ENCODE measurements at places on chromosomes 11 and 22.

- H3K27ac ChIP-seq = no peak overlapping the region
- no peaks in the 10 kb centered on the region for H3K4me1 ChIP-seq
- no peak for DNase-seq
- H3K36me3 ChIP-seq = no peaks in the 10 kb centered on the region
Measured at GRCh38 chr11:134901955-134902918, 490.2 kb upstream of the B3GAT1 start.

GRCh38 chr11:68261749-68262543 is 9.8 kb downstream of the C11orf24 start:
- DNase-seq = no peak
- H3K36me3 ChIP-seq = peaks cover 30% of the 10 kb centered on the region
- H3K27me3 ChIP-seq = no peaks in the 10 kb centered on the region
- no peak overlapping the region for H3K4me3 ChIP-seq
- H3K27ac ChIP-seq = no peak overlapping the region

- no peaks in the 10 kb centered on the region for H3K27me3 ChIP-seq
- no peak overlapping the region for H3K4me3 ChIP-seq
- DNase-seq = no peak
- peaks cover 2% of the 10 kb centered on the region for H3K36me3 ChIP-seq
- H3K4me1 ChIP-seq = no peaks in the 10 kb centered on the region
- H3K27ac ChIP-seq = no peak overlapping the region
Measured at GRCh38 chr11:11320825-11321224, 32.2 kb downstream of the CSNK2A3 start.

DNA sequence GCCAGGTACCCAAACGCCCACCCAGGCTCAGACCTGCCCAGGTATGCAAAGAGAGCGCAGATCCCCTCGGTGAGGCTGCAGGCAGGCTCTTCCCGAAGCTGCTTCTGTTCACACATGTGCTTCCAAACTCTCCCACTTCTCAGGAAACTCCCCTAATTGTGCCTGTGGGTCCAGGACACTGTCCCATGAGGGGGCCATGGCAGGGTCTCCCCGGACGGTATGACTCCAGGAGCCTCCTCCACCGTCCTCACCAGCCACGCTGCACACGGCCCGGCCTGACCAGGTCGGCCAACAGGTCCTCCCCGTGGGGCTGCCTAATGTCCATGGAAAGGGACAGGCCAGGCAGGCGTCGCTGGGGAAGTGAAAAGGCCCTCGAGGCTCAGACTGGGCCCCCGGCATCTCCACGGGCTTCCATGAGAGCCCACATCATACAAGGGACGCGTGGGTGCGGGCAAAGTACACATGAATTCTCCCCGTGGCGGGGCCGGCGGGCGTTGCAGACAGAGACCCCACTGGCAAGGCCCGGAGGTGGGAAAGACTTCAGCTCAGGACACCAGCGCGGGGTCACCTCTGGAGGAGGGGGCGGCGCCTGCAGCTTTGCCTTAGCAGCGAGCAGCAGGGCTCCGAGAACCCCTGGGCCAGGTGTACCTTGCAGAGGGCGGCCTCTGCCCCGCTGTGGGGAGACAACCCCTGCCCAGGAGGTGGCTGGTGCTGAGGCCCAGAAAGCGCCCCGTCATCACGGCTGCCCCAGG is 526.1 kb downstream of the BRD1 start:
- H3K4me1 ChIP-seq = no peaks in the 10 kb centered on the region
- H3K4me3 ChIP-seq = no peak overlapping the region
- H3K27ac ChIP-seq = no peak overlapping the region
- H3K27me3 ChIP-seq = no peaks in the 10 kb centered on the region
- H3K36me3 ChIP-seq = no peaks in the 10 kb centered on the region

DNA sequence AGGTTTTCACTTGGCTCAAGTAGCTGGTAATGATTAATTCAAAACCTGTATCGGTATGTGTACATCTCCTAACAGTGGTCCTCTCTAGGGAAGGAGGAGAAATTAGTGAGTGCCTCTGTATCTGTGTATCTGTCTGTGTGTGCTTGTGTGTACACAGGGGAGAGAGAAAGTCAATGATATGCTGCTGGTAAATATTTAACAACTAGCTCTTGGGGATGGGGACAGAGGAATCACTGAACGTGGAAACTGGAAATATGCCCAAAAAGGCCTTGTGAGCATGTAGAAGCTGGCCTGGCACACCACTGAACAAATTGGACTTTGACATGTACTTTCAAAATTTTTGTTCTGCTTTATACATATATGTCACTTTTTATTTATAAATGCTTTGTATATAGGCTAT is 214.0 kb upstream of the SYN3 start:
- DNase-seq = no peak
- H3K27me3 ChIP-seq = no peaks in the 10 kb centered on the region
- peaks cover 56% of the 10 kb centered on the region for H3K4me1 ChIP-seq
- peak overlapping the region; percentile 88 for H3K27ac ChIP-seq
- no peaks in the 10 kb centered on the region for H3K36me3 ChIP-seq
- H3K4me3 ChIP-seq = peak overlapping the region; percentile 3

DNA sequence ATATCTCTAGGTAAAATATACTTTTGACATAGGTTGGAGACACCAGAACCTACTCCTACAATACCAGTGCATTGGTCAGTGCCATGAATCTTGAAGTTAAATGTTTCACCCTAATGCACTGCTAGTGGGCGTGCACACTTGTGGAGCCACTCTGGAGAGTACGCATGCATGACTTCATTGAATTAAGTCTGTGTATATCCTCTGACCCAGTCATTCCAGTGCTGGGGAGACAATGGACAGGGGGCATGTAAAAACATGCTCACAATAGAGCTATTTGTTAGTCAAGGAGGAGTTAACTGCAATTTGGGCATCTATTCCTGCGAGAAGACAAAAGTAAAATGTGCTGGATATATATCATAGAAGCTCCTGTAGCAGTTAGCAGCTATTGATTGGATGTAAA is 335.4 kb upstream of the NCAM1 start:
- H3K27me3 ChIP-seq = no peaks in the 10 kb centered on the region
- H3K4me3 ChIP-seq = peak overlapping the region; percentile 18
- H3K27ac ChIP-seq = peak overlapping the region; percentile 88
- no peaks in the 10 kb centered on the region for H3K36me3 ChIP-seq

GRCh38 chr11:113645593-113646349 is 60.3 kb downstream of the TMPRSS5 start:
- no peaks in the 10 kb centered on the region for H3K36me3 ChIP-seq
- no peak overlapping the region for H3K27ac ChIP-seq
- no peaks in the 10 kb centered on the region for H3K4me1 ChIP-seq

- H3K27ac ChIP-seq = no peak overlapping the region
- no peaks in the 10 kb centered on the region for H3K4me1 ChIP-seq
- no peak for DNase-seq
- H3K36me3 ChIP-seq = no peaks in the 10 kb centered on the region
Measured at GRCh38 chr11:28529540-28530410, 421.6 kb downstream of the METTL15 start.

DNA sequence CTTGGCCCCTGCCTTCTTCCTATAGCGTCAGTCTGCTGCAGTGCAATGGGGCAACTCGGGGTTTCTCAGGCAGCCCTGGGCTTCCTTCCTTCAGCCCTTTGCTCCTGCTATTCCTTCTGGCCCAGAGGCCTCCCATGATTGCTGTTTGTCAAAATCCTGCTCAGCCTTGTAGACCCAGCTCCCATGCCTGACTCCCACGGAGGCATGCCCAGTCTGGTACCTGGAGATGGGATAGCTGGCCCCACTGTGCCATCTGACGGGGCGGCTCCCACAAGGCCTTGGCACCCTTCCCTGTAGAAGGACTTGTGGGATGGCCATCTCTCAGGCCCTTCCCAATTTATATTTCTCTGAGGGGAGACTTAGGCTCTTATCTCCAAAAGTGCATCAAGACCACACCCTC is 590 bp upstream of the CD6 start:
- H3K4me3 ChIP-seq = no peak overlapping the region
- DNase-seq = no peak
- peaks cover 6% of the 10 kb centered on the region for H3K4me1 ChIP-seq
- H3K36me3 ChIP-seq = no peaks in the 10 kb centered on the region
- H3K27me3 ChIP-seq = no peaks in the 10 kb centered on the region

GRCh38 chr11:46335890-46336562 is 11.2 kb upstream of the DGKZ start:
- H3K4me1 ChIP-seq = no peaks in the 10 kb centered on the region
- H3K27me3 ChIP-seq = peaks cover 11% of the 10 kb centered on the region
- no peak for DNase-seq
- H3K4me3 ChIP-seq = no peak overlapping the region

GRCh38 chr22:24474649-24475255 is 20.4 kb upstream of the UPB1 start:
- no peak for DNase-seq
- no peak overlapping the region for H3K27ac ChIP-seq
- H3K36me3 ChIP-seq = no peaks in the 10 kb centered on the region
- no peak overlapping the region for H3K4me3 ChIP-seq

DNA sequence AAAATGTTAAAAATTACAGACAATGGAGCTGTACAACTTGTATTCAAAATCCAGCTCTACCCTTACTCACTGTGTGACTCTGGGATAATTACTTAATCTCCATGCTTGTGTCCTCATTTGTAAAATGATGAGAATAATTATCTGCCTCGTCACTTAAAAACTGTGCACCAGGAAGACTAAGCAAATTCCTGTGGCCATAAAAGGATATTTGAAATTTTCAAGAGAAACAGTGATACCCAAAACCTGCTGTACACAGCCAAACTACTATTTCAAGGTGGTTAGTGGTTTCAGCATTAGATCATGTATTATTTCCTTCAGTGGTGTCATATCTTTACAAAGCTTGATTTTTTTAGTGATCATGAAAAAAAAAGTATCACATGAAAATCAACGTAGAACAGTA is 136.9 kb downstream of the METTL15 start:
- no peak overlapping the region for H3K4me3 ChIP-seq
- H3K4me1 ChIP-seq = no peaks in the 10 kb centered on the region
- no peaks in the 10 kb centered on the region for H3K36me3 ChIP-seq

GRCh38 chr11:129315781-129316579 is 59.7 kb upstream of the BARX2 start:
- no peaks in the 10 kb centered on the region for H3K27me3 ChIP-seq
- no peak overlapping the region for H3K27ac ChIP-seq
- H3K36me3 ChIP-seq = no peaks in the 10 kb centered on the region
- H3K4me1 ChIP-seq = no peaks in the 10 kb centered on the region

- peaks cover 14% of the 10 kb centered on the region for H3K27me3 ChIP-seq
- no peaks in the 10 kb centered on the region for H3K36me3 ChIP-seq
- H3K27ac ChIP-seq = no peak overlapping the region
- no peaks in the 10 kb centered on the region for H3K4me1 ChIP-seq
- no peak for DNase-seq
- no peak overlapping the region for H3K4me3 ChIP-seq
Measured at GRCh38 chr11:75428281-75428724, 4.7 kb downstream of the KLHL35 start.

DNA sequence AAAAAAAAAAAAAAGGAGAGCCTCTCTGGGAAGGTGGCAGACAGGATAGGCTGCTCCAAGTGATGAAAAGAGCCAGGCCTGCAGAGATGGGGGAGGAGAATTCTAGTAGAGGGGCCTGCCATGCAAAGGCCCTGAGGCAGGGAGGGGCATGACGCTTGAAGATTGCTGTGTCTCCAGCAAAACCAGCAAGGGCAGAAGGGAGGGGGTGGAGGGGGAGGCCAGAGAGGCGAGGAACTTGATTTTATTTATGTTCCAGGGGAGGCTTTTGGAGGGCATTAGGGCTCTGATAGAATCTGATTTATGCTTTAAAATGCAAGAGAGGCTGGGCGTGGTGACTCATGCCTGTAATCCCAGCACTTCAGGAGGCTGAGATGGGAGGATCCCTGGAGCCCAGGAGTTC is 16.7 kb upstream of the PACSIN2 start:
- DNase-seq = no peak
- no peaks in the 10 kb centered on the region for H3K36me3 ChIP-seq
- H3K27me3 ChIP-seq = no peaks in the 10 kb centered on the region
- no peak overlapping the region for H3K27ac ChIP-seq
- no peak overlapping the region for H3K4me3 ChIP-seq
